HCT116 (cell line): ENCODE measurements at places on chromosomes 1 and 21.

DNA sequence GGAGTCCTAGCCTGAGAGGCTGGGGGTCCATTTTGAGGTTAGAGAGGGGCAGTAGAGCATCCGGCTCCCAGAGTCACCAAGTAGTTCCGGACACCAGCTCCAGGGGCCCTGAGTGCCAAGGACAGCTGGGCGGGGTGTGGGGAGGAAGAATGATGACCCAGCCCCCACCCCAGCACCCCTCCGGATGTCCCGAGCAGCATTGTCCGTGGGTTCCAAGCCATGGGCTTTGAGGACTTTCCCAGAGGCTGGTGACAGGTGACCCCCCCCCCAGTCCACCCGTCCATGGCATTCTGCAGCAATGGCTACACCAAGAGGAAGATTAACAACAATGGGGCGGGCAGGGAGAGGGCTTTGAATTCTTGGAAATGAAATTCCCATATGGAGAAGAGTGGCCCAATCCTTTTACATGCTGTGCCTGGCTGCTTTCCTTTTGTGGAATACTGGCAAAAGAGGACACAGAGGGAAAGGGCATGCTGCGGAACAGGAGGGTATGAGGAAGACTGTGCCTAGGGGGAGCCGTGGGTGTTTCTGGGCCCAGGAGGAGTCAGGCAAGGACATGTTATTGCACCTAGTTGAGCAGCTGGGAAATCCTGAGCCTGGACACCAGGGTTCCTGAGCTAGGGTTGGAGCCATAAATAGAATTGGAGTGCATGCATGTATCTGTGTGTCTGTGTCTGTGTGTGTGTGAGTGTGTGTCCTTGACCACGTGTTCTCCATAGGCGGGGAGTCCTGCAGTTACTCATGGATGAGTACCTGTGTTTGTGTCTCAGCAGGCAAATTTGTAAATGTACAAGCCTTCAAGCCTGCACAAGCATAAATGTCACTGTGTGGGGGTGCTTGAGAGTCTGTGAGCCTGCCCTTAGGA, 956 bp downstream of the ATP1A2 start:
- no peak for DNase-seq

DNA sequence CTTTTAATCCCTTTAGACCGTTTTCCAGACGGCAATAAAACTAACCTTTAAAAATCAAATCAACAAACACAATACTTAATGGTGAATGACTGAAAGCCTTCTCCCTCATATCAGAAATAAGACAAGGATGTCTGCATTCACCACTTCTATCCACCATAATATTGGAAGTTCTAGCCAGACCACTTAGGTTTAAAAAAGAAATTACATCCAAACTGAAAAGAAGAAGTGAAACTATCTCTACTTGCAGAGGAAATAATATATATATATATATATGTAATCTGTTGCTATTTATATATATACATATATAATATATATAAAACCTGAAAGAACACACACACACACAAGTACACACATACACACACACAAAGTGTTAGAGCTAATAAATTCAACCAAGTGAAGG, 100.4 kb downstream of the BRINP3 start:
- DNase-seq, result no peak

DNA sequence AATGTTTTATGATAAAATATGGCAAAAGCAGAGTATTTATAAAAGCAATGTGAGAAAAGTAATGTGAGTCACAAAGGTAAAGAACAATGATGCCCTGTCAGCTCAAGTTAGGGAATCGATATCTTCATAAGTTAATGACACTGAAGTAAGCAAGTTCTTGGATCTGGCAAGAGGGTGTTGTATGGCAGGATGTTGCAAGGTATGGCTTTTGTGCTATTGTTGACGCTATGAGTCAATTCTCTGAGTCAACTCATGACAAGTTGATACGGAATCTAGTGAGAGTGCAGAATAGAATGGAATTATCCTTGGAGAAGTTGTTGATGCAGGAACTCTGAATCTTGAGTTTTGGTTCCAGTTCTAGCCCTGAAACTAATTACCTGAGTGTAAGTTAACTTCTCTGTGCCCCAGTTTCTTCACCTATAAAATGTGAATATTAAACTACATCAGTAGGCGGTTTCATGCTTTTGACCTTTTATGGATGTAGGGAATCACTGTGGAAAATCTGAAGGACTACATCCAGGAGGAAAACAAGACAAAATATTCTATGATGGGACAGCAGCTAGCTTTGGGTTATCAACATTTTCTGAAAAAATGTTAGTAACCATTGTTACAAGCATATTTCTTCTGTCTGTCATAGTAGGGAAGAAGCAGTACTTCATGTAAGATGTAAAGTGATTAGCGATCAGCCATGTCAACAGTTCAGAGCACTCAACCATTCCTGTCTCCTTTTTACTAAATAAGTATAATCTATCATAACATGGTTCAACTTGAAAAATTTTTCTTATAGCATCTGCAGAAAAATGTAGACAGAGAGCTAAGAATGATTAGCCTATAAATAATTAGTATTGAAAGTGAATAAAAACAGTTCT, 96.9 kb downstream of the ATP6V1G3 start:
- DNase-seq, result peak; percentile 98

DNA sequence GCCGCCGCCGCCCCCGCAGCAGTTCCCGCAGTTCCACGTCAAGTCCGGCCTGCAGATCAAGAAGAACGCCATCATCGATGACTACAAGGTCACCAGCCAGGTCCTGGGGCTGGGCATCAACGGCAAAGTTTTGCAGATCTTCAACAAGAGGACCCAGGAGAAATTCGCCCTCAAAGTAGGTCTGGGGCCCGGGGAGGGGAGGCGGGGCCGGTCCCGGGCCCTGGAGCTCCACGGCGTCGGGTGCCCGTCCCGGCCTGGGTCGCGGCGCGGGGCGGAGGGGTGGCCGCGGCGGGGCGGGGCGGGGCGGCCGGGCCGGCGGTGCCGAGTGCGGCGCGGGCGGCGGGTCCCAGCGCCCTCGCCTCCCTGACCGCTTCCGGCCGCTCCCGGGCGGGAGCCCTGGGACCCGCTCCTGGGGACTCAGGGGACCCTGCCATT, 646 bp downstream of the MAPKAPK2 start:
- no peak for DNase-seq

DNA sequence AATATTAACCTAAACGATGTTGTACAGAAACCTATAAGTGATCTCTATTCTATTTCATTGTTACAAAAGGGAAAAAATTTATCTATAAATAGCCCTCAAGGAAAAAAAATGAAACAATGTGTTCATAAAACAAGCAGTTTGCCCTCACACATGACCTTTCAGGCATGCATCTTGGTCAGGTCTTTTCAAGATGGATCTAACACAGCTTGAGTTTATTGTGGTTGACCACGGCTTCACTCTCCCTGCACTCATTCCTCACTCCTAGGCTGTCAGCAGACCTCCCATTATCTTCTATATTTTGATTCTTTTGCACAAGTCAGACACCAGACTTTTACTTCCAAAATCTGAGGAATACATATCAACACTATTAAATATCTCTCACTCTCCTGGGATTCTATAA, 544.3 kb downstream of the KCNT2 start:
- DNase-seq, result no peak
